ENCODE measurements at places on chromosomes 1 and 21.

GRCh38 chr1:149888247-149888998 is 10.9 kb upstream of the BOLA1 start:
- DNase-seq = peak; percentile 87

DNA sequence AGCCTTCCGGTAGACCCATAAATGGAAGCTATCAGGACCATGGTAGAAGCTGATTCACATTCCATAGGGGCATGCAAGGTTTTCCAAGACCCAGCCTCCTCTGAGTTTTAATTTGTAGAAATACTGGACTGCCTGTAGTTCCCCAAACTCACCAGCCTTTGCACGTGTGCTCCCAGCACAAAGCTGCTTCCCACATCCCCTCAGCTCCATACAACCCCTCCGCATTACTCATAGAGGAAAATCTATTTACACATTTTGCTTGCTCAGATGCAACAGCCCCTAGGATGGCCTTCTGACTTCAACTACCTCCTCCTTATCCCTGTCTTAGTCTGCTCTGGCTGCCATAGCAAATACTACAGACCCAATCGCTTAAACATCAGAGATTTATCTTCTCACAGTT is 336.2 kb downstream of the SETD4 start:
- no peak for DNase-seq

DNA sequence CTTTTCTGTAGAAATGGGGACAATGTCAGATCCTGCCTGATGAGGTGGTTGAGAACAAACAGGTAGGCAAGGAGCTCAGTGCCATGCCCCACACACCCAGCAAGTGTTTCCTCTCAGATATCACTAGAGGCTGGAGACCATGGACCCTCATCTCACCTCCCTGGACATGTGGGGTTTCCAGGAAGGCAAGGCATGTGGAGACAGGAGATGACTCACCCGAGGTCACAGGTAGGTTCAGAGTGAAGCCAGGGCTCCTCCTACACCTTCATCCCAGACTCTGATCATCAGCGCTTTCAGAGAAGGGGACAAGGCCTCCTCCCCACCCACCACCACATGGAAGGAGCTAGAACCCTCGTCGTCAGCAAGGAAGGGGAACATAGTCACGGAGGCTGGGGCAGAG is 69.2 kb downstream of the MATN1 start:
- DNase-seq = no peak

- DNase-seq = no peak
Observed at GRCh38 chr21:27534206-27534605, 567.3 kb upstream of the ADAMTS5 start.

GRCh38 chr1:233172201-233172600 is 123.3 kb downstream of the PCNX2 start:
- no peak for DNase-seq

Data from MG63 (cell line).